ENCODE measurements at places on chromosomes 6 and 20.
A peak's percentile ranks its signal among the peaks of the same experiment; 100 is the strongest.

DNA sequence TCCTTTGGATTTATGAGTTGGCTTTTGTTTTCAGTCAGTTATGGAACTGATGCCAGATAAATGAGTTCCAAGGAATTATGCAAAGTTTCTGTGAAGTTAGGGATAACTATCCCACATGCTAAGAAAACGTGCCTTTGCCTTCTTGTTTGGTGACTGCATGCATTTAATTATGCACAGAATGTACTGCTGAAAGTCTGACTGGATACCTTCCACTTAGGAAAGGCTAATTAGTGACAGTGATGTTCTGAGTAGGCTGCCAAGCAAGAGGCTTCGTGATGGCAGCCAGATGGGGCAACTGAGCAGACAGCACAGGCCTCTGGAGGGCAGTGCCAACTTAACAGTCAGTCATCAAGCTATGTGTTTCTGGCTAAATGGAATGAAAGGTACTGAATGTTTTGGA is 289.9 kb downstream of the CD109 start:
- DNase-seq = no peak

- no peak for DNase-seq
Measured at GRCh38 chr6:70124882-70125545, 177.9 kb downstream of the COL9A1 start.

DNA sequence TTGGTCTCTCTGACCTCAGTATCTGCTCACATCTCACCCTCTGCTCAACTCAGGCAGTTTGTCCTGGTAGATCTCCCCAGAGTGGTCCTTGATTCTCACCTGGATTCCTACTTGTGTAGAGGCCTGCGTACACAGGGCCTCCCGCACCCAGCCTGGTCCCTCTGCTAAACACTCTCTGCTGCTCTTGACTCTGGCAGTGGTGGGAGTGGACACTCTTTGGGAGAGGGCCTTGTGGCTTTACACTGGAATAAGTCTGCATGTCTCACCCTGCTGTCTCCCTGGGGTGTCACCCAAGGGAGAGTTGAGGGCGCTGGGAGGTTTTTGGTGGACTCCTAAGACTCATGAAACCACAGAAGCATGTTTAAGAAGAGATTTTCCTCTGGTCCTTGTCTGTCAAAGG is 57.3 kb upstream of the ECI2 start:
- DNase-seq = no peak

- no peak for DNase-seq
Measured at GRCh38 chr6:66638099-66638498, 931.1 kb upstream of the EYS start.

DNA sequence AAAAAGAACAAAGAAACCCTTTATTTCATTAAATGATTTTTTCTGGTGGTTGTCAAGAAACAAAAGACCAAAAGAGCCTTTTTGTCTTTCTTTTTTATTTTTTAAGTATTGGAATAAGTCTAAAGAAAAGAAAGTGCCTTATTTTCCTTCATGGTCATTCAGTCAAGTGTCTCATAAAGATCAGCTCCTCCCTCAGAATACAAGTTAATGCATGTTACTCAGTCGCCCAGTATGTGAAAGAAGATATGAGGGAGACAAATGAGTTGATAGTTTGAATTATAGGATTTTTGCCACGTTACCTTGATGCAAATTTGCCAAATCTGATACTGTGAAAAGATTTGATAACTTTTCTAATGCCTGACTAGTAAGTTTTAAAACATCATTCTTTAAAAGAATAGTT is 157.2 kb downstream of the QKI start:
- DNase-seq = no peak

DNA sequence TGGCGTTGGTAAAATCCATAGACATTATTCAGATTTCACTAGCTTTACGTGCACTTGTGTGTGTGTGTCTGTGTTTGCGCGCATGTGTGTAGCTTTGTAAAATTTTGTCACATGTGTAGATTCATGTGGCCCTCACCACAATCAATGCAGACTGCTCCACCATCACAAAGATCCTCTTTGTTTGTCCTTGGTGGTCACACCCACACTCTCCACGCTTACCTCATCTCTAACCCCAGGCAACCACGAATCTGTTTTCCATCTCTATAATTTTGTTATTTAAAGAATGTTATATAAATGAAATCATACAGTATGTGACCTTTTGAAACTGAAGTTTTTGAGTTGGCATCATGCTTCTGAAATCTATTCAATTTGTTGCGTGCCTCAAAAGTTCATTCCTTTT is 58.5 kb downstream of the GRM1 start:
- no peak for DNase-seq

- peak; percentile 32 for DNase-seq
Measured at GRCh38 chr6:43368259-43369160, 937 bp downstream of the ZNF318 start.

GRCh38 chr20:45036044-45036755 is 64.7 kb downstream of the KCNS1 start:
- DNase-seq = no peak

- DNase-seq = no peak
Measured at GRCh38 chr6:162777091-162777490, 49.3 kb downstream of the PACRG start.

- DNase-seq = no peak
Measured at GRCh38 chr6:5125152-5126006, 40.2 kb downstream of the PPP1R3G start.

DNA sequence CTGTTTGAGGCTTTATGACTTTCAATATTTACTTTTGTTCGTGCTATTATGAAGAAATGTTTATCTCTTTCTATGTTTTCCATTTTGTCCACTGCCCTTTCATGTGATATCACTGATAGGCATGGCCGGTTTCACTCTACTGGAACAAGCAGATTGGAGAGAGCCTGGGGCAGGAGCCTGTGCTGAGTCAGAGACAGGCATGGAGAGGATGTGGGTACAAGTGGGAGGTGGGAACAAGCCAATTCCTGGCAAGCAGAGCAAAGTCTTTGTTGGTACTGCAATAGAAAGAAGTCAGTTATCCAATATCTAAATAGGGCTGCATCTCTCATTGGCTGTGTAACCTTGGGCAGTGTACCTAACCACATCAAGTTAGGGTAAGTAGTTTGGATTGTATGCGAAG is 545.6 kb upstream of the MAP3K7 start:
- no peak for DNase-seq

- no peak for DNase-seq
Measured at GRCh38 chr6:49855221-49855620, 11.1 kb downstream of the CRISP1 start.

GRCh38 chr6:134060491-134061106 is 8.2 kb upstream of the SLC2A12 start:
- DNase-seq = no peak

DNA sequence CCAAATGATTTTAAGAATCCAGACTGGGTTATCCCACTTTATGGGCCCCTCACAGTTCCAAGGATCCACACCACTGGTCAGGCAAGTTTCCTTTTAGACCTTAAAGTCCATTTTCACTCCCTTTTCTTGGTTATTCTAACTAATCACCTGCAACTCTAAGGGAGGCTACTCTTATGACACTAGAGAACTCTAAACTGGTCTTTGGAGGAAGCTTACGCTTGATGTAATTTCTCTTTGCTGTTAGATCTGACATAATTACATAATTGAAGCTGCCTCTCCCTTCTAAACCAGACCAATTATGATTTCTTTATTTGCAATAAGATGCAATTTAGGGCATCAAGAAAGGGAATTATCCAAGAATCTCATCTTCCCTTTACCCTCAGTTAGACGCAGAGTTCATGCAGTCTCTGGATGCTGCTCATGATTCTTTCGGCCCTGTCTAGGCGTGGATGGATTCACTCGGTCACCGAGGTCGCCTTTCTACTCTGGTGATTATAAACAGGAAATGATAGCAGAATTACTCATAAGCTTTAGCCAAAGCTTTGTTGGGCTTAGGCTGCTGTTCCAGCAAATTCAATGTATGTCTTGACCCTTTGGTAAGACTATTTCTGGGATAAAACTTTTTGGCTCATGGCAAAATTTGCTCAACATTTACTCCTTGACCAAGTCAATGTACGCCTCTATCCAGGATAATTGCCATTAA is 166.4 kb upstream of the PRND start:
- DNase-seq = no peak

DNA sequence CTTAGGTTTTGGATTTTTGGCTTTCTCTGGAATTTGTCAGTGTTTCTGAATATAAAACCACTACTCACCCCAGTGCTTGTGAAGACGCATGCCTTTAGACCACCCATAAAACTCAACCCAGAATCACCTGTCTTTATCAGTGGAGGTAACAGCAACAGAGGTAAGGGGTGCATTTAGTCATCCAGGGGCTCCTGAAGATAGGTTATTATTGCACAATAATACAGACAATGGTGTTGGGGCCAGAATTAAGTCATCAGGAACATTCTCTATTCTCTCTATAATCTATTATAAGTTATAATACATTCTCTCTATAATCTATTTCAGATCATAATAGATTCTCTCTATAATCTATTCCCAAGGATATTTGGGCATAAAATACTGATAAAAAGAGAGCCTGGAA is 100.2 kb upstream of the KCNQ5 start:
- DNase-seq = no peak

- no peak for DNase-seq
Measured at GRCh38 chr6:50821441-50822077, 2.9 kb downstream of the TFAP2B start.

- DNase-seq = no peak
Measured at GRCh38 chr6:7684843-7685242, 41.1 kb upstream of the BMP6 start.

DNA sequence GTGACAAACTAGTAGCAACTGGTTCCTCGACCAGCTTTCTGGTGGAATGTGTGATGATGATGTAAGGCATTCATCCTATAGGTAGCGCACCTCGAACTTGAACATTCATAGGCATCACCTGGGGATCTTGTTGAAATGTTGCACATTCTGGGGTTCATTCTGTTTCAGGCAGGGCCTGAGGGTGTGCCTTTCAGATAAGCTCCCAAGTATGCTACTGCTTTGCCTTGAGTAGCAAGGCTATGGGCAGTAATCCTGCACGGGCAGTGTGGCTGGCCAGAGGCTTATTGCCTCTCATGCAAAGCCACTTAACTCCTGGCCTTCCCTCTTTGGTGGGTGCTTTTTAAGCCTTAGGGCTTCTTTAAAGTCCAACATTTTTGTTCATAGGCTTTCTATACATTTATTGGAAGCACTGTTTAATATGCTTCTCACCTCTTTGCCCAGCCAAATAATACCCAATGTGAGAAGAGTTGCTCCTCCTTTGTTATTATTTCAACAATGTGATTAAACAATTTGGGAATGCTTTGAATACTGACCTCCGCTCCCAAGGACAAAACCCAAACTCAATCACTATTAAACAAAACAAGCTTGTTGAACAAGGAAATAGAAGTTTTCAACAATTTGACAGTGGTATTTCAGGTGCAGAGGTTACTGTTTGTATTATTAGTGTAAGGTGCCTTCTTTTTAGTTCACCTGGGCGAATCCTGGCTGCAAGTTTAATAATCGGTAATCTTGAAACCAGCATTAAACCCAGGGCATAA is 57.5 kb downstream of the JARID2 start:
- no peak for DNase-seq

GRCh38 chr6:159305804-159306537 is 136.8 kb downstream of the FNDC1 start:
- no peak for DNase-seq

- DNase-seq = no peak
Measured at GRCh38 chr6:8059129-8059528, 5.1 kb downstream of the BLOC1S5 start.

GRCh38 chr20:63896264-63897105 is 1.6 kb downstream of the DNAJC5 start:
- DNase-seq = peak; percentile 57

DNA sequence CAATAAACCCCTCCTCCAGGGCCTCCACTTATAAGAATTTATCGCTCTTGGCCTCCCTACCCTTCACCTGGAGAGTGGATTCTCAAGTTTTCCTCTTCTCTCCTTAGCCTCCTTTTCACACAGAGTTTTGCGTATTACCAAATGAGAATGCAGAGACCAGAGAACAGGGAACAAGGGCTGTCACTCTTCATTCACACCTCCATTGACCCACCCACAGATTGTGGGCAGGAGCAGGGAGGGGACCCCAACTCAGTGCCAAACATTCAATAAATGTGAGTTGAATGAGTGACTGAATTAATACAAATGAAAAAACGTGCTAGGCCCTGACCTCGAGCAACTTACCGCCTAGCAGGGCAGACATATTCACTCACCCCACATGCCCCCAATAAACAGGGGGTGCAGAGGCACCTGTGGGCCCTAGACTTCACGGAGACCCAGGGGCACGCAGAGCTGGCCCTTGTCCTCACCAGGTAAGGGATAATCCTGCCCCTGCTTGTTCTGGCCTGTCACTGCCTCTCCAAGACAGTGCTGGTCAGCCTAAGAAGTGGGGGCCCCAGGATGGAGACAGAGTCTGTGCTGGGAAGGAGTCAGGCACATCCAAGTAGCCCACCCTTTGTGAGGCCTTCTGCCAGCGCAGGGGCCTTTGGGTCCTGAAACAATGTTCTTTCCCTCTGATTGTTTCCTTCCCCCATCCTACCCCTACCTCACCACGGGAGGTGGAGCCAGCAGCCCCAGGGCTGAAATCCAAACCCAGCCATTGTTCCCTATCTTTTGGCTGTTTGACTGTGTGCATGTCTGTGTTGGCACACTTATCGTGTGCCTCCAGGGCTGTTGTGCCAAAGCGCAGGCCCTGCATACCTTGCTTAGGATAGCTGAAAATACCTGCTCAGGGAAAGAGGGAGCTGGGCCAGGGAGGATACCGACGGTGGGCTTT is 8.4 kb upstream of the TJAP1 start:
- DNase-seq = no peak

DNA sequence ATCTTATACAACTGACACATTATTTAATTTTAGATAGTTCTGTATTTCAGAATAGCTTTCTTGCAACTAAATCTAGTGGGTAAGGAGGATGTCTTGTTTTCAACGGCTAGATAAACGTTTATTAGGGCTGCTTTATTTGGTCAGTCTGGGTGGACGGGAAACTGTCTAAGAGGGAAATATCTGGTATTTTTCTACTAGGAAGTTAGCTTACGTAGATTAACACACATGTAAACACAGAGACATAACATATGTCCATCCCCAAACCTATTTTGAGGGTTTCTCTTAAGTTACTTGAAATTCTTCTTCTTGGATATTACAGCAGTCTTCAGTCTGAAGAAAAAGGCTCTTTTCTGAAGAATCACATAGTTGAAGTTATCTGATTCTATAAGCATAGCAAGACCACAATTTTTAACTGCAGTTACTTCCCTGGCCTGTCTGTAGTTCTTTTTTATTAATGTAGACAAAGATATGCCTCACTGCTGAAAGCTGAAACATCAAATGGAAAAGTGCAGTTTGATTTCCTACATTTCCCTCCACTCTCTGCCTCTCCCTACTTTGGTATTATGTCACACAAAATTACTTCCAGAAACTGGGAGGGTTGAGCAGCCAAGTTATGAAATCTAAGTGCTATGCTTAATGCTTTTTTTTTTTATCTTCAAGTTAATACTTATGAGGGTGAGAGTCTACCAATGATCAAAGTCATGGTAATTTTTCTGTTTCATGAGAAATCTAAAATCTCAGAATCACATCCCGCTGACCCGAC is 37.4 kb downstream of the PLAGL1 start:
- DNase-seq = no peak

All from GM06990 (cell line).